ENCODE measurements at places on chromosomes 12 and 14. TPM values are rescaled to one million over a fixed set of nuclear protein-coding genes. Genes with fewer than 3 reads are reported as not detected.

Gene GLRX5
- 32.2 TPM for total RNA-seq

Gene KRT81
- total RNA-seq: 2,244 TPM

Gene EGLN3
- total RNA-seq: 0.54 TPM

Gene FOXG1
- total RNA-seq: not detected

Gene CLEC6A
- total RNA-seq: not detected

Gene RD3L
- total RNA-seq: not detected

Gene OR6J1
- total RNA-seq: not detected

Gene ESRRB
- total RNA-seq: 0.22 TPM

Gene TGM1
- 16.9 TPM for total RNA-seq

Gene OTX2
- not detected for total RNA-seq

Gene C12orf57
- 176 TPM for total RNA-seq

Gene PTGER2
- 0.12 TPM for total RNA-seq

Gene PTMS
- 242 TPM for total RNA-seq

Gene SPIC
- not detected for total RNA-seq

Gene SVOP
- total RNA-seq: not detected

Gene SRGAP1
- 65.0 TPM for total RNA-seq

Gene LRCOL1
- total RNA-seq: not detected

Gene KRT6C
- 0.19 TPM for total RNA-seq

Gene SLC17A8
- total RNA-seq: not detected

Gene MYO1H
- total RNA-seq: not detected

Gene DCAF4
- 39.4 TPM for total RNA-seq

Gene KRT72
- not detected for total RNA-seq

Gene PROX2
- not detected for total RNA-seq

Gene RPS6KA5
- total RNA-seq: 2.2 TPM

Gene KLRK1
- total RNA-seq: 2.3 TPM

Gene GPR132
- 0.42 TPM for total RNA-seq

Gene BHLHE41
- 3.4 TPM for total RNA-seq

Gene FAM186B
- total RNA-seq: 0.30 TPM

Gene LBHD2
- total RNA-seq: not detected

Gene CACNA2D4
- total RNA-seq: not detected

Gene C14orf39
- not detected for total RNA-seq

Gene KERA
- total RNA-seq: not detected

Gene ATG2B
- total RNA-seq: 22.2 TPM

Gene GZMH
- total RNA-seq: not detected

Gene GPD1
- total RNA-seq: 0.37 TPM

Gene C12orf42
- not detected for total RNA-seq

Gene RAN
- 1,467 TPM for total RNA-seq

Gene SIX6
- total RNA-seq: not detected

Gene CLEC2A
- not detected for total RNA-seq

Gene AQP6
- total RNA-seq: not detected

Gene ESR2
- total RNA-seq: 0.29 TPM

Gene SPTLC2
- 10.3 TPM for total RNA-seq

Gene NFE2
- total RNA-seq: 0.40 TPM

Gene AP1G2
- total RNA-seq: 95.7 TPM

Gene CISTR
- total RNA-seq: not detected

Gene PTPRQ
- total RNA-seq: not detected

Gene MSRB3
- total RNA-seq: 35.1 TPM

Gene CLBA1
- total RNA-seq: 20.3 TPM

Gene C12orf56
- not detected for total RNA-seq

Gene BRF1
- 30.7 TPM for total RNA-seq

Gene SLC10A1
- not detected for total RNA-seq

Measured in MCF 10A (cell line).